Lower leg skin (tissue), 4 donors: ENCODE measurements at places on chromosomes 3 and 15. TPM values are rescaled to one million over a fixed set of nuclear protein-coding genes. Genes with fewer than 3 reads are reported as not detected.

The CDCP1 gene
- total RNA-seq: 43.8 TPM

The CAMK1 gene
- total RNA-seq: 9.2 TPM

The TRH gene
- 0.30 TPM for total RNA-seq

The ITGA11 gene
- total RNA-seq: 0.91 TPM

The KCNMB2 gene
- not detected for total RNA-seq

The NUDT16 gene
- total RNA-seq: 10.4 TPM

The GATM gene
- 165 TPM for total RNA-seq

The FGF7 gene
- 7.3 TPM for total RNA-seq

The PPP1R14D gene
- not detected for total RNA-seq

DNA sequence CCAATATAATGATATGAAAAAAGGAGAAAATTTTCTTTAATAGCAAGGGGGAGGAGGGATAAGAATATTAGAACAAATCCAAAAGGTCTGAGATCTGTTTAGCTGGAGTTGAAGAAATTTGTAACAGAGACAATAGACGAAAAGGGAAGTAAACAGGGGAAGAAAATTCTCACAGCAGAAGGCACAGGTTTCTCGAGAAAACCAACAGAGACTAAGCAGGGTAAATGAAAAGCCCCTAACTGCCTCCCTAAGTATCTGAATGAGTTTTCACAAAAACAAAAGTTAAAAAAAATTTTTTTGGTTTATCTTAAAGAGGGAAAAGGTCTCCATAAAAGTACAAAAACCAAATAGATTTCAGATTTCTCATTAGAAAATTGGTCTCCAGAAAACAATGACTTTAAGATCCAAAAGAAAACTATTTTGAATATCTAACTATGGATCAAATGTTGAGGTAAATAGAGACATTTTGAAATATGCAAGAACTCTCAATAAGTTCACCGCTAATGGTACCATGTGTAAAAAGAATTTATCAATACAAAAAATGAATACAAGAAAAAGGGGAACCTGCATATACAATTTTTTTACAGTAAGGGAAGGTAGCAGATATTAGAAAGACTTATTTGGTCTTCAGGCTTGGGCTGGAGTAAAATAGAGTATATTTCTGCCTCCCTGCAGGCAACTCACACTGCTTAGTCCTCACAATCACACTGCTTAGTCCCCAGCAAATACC, 23.9 kb upstream of the NEK10 start:
- no peak for DNase-seq

- no peak for DNase-seq
Observed at GRCh38 chr3:188792793-188793192, 379.0 kb upstream of the TPRG1 start.

DNA sequence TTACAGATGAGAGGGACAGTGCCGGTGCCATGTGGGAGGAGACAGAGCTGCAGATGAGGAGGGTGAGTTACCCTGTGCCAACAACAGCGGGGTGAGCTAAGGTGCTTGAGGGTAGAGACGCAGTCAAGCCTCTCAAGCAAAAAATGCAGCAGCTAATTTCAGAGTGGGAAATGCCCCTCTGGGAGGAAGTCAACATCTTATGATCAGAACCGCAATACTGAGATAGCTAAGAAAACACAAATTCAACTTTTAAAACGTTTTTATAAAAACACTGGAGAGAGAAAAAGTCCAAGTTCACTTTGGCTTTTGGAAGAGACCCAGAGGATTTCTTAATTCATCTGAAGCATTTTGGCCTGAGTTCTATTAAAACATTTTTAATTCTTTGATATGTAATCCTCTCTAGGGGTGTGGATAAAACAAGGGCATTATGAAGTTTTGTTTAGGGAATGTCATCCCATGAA, 319.2 kb downstream of the SLC9A9 start:
- no peak for DNase-seq

GRCh38 chr15:22974745-22975144, 5.4 kb downstream of the CYFIP1 start:
- DNase-seq: no peak

DNA sequence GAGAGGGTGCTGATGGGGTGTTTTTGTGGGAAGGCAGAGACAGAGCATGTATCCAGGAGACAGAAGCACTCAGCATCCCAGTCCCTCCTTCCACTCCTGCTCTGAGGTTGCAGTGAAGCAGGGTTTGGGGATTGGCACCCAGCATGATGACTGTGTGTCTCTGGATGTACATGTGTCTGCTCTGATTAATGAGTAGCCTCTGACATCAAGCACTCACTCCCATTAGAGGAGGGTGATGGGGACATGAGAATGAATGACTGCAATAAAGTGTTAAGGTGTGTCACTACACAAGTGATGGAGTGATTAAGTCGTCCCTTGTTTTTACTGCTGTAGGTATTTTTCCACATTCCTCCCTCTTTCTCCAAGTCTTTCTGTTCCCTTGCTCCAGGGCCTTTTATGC, 9.6 kb upstream of the MYZAP start:
- no peak for DNase-seq

DNA sequence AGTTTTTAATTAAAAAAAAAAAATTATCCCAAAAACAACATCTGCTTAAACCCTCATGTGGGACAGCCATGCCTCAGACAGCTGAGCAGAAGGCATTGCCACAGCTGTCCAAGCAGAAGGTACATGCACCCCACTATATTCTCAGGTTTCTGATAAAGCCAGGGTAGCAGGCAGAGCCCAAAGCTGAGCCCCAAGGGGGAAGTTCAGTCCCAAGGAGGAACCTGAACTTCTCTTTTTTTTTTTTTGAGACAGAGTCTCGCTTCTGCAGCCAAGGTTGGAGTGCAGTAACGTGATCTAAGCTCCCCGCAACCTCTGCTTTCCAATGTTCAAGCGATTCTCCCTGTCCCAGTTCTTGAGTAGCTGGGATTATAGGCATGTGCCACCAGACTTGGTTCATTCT, 33.2 kb downstream of the MKRN2 start:
- DNase-seq: no peak

DNA sequence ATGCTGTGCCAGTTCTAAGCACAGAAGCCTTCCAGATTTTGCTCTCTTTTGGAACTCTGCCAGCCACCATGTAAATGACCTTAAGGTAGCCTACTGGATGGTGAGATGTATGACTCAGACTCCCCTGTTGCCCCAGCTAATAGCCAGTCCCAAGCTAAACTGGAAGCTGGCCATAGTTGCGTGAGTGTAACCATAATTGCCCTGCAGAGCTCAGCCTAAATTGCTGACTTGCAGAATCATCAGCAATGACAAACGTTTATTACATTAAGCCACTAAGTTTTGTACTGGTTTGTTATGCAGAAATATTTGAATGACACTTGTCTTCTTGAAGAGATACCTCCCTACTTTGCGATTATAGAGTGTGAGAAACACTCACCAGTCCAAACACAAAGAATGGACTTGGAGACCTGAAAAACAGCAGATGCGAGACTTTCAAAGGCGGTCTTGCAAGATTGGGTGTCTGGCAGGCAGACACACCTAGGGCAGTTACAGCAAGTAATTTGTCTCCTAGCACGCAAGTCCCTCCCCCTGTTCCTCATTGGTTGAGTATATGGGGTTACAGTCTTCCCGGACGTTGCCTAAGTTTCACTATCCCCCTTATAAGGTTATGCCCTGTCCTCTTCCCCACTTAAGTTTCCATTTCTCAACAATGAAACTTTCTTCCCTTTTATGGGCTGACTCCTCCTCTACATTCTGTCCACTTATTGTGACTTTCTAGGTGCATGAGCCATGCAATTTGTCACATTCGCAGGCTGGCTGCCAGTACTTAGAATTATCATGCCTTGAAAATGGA, 83.6 kb upstream of the XCR1 start:
- peak; percentile 79 for DNase-seq

GRCh38 chr3:41600616-41601015, 361.3 kb downstream of the ULK4 start:
- DNase-seq: no peak

- DNase-seq: no peak
Observed at GRCh38 chr15:86236356-86237110, 156.9 kb downstream of the AGBL1 start.

- DNase-seq: peak; percentile 81
Observed at GRCh38 chr15:100277087-100277855, 64.5 kb downstream of the ADAMTS17 start.

DNA sequence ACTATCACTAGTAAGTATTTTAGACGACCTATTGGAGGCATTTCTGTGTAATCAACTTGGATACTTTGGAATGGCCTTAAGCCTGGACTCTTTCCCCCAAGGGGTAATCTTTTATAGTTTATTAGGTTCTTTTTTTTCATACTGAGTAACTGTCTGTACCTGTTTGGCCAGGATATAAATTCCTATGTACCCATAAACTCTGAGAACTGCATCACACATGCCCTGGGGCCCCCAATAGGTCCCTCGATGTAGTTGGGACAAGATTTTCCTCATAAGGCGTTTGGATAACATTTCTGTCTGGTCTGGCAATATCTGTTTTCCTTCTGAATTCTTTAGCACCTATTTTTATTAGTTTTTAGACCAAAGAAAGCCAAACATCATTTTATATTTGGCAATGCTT, 86.4 kb upstream of the WNT7A start:
- no peak for DNase-seq

- DNase-seq: no peak
Observed at GRCh38 chr15:82944056-82944455, 8.5 kb downstream of the HOMER2 start.

GRCh38 chr15:31260646-31261265, 65.9 kb upstream of the KLF13 start:
- no peak for DNase-seq

DNA sequence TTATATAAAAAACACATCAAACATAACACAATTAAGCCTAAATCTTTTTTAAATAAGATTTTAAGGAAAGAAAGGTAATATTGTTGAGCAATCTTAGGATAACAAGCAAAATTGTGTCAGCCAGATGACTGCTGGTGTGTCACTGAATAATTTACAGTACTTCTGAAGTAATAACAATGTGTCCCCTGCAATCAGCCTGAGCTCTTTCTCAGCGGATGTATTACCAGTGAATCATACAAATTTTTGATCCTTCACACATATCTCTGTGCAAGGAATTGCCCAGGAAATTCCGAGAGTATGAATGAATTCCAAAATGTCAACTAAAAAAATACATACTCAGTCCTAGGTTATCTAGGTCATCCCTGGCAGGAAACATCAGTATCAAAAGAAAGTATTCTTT, 76.6 kb upstream of the PTX3 start:
- no peak for DNase-seq

DNA sequence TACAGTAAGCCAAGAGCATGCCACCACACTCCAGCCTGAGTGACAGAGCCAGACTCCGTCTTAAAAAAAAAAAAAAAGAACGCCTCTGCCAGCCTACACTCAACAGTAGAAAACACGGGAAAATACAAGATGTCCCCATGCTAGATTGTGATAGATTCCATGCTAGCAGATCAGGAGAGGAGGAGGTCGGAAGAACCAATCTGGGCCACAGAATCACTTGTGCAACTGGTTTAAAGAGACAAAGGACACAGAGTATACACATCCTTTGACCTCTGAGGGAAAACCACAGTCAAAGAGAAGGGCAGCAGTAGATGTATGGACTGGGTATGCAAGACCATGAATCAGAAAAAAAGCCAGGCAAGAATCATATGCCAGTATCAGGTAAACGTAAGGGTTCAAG, 15.9 kb downstream of the TBL1XR1 start:
- DNase-seq: no peak

GRCh38 chr15:79523266-79523665, 91.1 kb downstream of the MINAR1 start:
- no peak for DNase-seq

DNA sequence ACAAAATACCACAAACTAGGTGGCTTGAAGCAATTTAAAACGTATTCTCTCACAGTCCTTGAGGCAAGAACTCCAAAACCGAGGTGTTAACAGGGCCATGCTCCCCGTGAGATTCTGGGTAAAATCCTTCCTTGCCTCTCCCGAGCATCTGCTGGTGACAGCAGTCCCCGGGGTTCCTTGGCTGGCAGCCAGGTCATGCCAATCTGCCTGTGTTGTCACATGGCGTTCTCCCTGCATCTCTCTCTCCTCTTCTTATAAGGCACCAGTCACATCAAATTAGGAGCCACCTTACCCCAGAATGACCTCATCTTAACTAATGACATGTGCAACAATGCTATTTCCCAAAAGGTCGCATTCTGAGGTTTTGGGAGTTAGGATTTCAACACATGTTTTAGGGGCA, 26.3 kb upstream of the LRRN1 start:
- no peak for DNase-seq

- no peak for DNase-seq
Observed at GRCh38 chr3:182490596-182491491, 302.5 kb upstream of the ATP11B start.

DNA sequence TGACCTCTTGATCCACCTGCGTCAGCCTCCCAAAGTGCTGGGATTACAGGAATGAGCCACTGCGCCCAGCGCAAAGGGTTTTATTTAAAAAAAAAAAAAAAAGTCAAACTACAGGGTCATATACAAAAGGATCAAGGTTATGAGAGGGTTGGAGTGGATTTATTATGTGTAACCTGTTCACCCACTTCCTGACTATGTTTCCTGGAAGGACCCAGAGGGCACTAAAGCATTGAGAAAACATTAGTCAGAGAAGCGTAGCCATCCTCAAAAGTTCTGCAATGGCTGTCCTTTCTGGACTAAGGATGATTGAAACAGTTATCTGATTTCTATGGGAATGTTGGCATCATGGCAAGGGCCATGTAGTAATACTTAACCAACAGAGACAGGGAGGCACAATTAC, 7.3 kb upstream of the SCAPER start:
- no peak for DNase-seq

DNA sequence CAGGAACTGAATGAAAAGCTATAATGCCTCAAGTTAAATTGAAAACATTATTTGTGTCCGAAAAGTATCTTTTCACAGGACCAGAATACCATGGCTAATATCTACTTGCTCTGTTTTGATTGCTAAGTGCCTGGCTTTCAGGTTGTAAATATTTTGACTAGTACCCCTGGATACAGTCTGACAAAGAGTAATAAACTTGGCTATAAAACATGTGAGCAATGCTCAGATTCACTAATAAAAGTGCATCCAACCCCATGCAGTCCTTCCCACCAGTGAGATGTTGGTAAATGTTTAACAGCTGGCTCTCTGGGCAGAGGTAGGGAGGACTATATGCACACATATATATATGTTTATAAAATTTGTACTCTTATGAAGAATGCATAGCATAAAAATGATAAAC, 281.8 kb upstream of the TGFBR2 start:
- DNase-seq: no peak

DNA sequence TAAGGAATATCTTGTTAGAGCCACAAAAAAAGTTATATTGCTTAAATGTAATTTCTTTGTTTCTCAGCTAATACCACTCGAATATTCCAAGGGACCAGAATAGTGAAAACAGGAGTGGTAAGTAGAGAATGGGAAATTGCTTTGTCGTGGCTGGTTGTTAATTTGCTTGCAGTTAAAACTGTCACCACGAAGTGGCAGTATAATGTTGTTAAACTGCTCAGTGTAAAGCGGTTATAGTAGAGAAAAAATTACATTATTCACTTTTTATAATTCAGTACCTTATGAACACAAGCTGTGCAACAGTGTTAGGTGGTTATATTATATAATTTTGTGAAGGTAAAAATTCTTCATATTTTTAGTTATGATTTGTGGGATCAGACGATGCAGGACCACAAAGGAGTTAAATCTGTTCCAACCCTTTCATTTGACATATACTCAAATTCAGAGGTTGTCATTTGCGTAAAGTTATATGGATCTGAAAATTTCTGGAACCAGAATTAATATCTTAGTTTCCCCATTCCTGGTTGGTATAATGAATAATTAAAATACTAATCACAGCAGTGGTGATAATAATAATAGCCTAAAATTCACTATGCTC, 171.8 kb downstream of the FEZF2 start:
- no peak for DNase-seq

GRCh38 chr3:187830181-187830580, 84.9 kb upstream of the BCL6 start:
- no peak for DNase-seq
